Stomach (tissue), 19 donors: ENCODE measurements at places on chromosomes 11 and 22. TPM values are rescaled to one million over a fixed set of nuclear protein-coding genes. Genes with fewer than 3 reads are reported as not detected.

DNA sequence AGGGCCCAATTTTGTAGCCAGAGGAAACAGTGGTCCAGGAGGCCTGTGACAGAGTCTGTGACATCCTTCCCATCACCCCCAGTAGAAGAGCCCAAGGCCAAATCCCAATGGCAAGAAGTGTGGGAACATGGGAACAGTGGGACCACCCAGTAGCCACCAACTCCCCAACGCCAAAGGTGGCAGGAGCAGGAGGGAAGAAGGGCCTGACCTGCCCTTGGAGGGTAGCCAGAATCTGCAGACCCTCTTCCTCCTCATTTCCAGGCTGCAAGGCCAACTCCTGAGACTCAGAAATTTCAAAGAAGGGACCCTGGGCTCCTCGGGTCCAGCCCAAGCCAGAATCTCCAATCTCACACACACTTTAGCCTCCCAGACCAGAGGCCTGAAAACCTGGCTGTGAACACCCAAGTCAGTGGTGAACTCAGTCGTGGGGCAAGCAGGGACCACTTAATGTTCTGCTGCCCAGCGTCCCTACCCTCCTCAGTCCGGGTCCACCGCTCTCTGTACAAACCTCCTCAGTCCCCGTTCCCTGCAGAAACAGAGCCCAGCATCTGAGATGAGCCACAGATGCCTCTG, 6.2 kb downstream of the RAB3IL1 start:
- peak overlapping the region; percentile 44 for H3K27ac ChIP-seq
- DNase-seq: no peak
- peaks cover 16% of the 10 kb centered on the region for H3K4me1 ChIP-seq
- no peaks in the 10 kb centered on the region for H3K27me3 ChIP-seq
- no peak overlapping the region for H3K4me3 ChIP-seq

DNA sequence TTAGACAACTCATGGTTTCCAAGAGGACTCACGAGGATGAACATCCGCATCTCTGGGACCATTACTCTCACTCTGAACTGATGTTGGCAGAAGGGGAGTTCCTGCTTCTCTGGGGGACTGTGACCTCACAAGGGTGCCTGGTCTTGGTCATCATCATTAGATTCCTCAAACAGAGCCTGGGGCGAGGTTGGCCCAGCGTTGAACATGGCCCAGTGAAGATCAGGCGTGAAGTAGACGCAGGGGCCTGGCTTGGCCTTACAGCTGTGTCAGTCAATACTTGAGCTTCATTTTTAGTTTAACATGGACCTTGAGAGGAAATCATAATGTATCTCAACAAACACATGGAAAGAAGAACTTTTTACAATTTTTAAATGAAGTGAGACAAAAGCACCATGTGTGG, 617.1 kb downstream of the BRD1 start:
- peaks cover 56% of the 10 kb centered on the region for H3K27me3 ChIP-seq
- no peak overlapping the region for H3K27ac ChIP-seq
- no peaks in the 10 kb centered on the region for H3K36me3 ChIP-seq
- H3K4me3 ChIP-seq: no peak overlapping the region
- DNase-seq: no peak
- H3K4me1 ChIP-seq: no peaks in the 10 kb centered on the region

DNA sequence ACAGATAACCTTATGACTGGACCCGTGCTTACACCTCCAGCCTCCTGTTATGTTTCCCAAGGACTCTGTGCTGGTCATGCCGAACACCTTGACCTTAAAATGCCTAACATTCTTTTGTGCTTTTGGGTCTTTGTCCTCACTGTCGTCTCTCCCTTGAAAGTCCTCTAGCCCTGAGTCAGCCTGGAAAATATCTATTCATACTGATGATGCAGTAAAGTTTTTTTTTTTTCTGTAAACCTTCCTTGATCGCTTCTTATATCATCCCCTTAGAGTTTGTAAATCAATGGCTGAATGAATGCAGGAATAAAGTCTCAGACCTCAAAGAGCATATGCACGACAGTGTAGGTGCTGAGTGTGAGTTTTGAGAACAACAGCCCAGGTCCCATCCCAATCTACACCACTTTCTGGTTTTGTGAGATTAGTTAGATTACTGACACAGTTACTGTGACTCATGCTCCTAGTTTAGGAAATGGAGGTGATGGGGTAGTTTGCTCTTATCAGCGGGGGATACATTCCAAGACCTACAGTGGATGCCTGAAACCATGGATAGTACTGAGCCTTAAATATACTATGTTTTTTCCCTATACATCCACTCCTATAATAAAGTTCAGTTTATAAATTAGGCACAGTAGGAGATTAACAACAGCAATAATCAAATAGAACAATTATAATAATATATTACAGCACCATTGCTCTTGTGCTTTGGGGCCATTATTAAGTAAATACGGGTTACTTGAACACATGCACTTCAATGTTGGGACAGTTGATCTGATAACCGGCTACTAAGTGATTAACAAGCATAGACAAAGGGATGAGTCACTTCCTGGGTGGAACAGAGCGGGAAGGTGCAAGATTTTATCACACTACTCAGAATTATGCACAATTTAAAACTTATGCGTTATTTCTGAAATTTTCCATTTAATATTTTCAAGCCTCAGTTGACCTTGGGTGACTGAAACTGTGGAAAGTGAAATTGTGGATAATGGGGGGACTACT, 8.6 kb downstream of the TCN1 start:
- H3K27me3 ChIP-seq: no peaks in the 10 kb centered on the region
- no peaks in the 10 kb centered on the region for H3K4me1 ChIP-seq
- H3K27ac ChIP-seq: no peak overlapping the region
- H3K36me3 ChIP-seq: no peaks in the 10 kb centered on the region
- no peak overlapping the region for H3K4me3 ChIP-seq
- no peak for DNase-seq

DNA sequence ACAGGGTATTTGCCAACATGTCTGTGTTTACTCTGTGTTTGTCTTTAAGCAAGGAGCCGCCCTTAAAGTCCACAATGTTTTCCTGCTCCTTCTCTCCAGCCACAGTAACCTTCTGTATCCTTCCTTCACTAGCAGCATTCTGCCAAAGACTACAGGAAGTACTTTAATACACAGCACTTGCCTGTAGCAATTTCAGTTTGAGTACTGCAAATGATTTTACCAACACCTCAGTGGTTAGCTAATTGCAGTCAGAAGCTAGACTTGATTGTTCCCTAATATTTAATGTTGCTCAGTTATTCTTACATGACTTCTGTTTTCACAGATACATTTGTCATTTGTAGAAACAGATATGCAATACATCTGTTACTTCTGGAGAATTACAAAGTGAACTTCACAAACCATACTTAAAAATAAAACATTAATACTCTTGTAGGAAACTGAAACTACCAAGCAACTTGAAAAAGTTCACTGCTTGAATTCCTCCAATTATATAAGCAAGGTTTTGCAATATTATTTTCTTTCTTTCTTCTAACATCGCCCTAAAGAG, 69.1 kb downstream of the FCHSD2 start:
- peak; percentile 77 for DNase-seq
- no peaks in the 10 kb centered on the region for H3K4me1 ChIP-seq

- no peak overlapping the region for H3K27ac ChIP-seq
- no peaks in the 10 kb centered on the region for H3K36me3 ChIP-seq
- H3K4me3 ChIP-seq: no peak overlapping the region
- peaks cover 3% of the 10 kb centered on the region for H3K4me1 ChIP-seq
- H3K27me3 ChIP-seq: no peaks in the 10 kb centered on the region
These were observed 29.3 kb downstream of the FAT3 start for GRCh38 chr11:92253945-92254344.

DNA sequence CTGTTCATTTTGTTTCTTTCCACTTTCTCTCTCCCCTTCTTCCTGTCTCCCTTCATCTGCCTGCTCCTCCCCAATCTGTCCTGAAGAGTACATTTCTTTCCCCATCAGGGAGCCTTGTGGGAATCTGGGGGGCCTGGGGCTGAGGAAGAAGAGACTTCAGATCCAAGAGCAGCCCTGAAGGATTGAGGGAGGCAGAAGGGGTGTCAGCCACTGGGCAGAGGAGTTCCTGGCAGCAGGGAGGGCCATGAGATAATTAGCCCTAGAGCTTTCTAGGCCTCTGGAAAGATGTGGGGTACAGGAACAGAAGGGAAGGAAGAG, 24.4 kb upstream of the OAF start:
- peaks cover 62% of the 10 kb centered on the region for H3K4me1 ChIP-seq
- DNase-seq: no peak
- H3K4me3 ChIP-seq: no peak overlapping the region
- peak overlapping the region; percentile 74 for H3K27ac ChIP-seq

DNA sequence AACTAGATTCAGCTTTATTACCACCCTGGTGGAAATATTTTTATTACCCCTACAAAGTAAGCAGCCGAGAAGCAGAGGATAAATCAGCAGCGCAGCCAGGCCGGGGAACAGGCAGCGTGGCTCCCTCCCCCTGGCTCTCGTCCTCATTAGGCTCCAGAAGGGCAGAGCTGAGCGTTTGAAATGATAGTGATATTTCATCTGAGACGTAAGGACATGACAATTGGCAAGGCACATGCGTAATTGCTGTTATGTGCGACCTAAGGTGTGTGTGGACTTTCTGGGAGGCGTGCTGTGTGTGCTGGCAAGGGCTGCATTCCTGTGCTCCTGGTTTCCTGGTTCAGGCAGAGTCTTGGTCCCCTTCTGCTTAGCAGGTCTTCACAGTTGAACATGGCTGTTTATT, 247.8 kb downstream of the TBC1D22A start:
- no peaks in the 10 kb centered on the region for H3K4me1 ChIP-seq
- DNase-seq: no peak
- no peak overlapping the region for H3K27ac ChIP-seq
- peaks cover 23% of the 10 kb centered on the region for H3K36me3 ChIP-seq
- H3K27me3 ChIP-seq: no peaks in the 10 kb centered on the region

DNA sequence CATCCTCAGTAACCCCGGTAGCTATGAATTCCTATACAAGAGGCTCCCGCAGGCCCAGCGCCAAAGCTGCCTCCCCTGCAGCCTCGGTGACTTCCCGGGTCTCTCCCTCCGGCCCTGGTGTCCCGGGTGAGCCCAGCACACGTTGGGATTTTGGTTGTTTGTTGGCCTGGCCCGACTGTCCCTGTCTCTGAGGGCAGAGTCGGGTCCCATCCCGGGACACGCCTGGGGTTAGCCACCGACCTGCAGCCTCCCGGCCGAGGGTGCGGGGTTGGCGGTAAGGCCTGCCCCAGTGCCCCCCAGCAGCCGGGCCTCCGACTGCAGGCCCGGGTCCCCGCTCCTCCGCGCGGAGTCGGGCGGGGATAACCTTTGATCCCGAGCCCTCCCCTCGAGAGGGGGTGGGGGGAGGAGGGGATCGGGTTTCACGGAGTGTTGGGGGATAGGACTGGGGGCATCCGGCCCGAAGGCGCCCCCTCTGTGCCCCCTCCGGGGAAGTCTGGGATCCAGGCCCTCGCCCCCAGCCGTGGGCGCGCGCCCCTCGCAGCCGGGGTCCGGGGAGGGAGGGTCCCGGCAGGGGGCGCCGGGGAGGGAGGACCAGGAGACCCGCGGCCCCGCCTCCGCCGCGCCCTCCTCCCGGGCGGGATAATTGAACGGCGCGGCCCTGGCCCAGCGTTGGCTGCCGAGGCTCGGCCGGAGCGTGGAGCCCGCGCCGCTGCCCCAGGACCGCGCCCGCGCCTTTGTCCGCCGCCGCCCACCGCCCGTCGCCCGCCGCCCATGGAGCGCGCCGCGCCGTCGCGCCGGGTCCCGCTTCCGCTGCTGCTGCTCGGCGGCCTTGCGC, at the start of gene FBLN1:
TSS of gene FBLN1 (plus strand) at position 669 of the 835 bp plus-strand sequence. CDS start at position 772, 103 bp downstream.
- H3K4me3 ChIP-seq: peak within 1 kb of the TSS; percentile 53
- no peaks in the 10 kb centered on the region for H3K36me3 ChIP-seq
- H3K27ac ChIP-seq: peak within 1 kb of the TSS; percentile 76
- H3K4me1 ChIP-seq: peaks cover 36% of the 10 kb centered on the region

GRCh38 chr11:86523738-86524619, 148.4 kb downstream of the ME3 start:
- no peak overlapping the region for H3K4me3 ChIP-seq
- no peak overlapping the region for H3K27ac ChIP-seq
- peaks cover 10% of the 10 kb centered on the region for H3K36me3 ChIP-seq
- H3K4me1 ChIP-seq: peaks cover 7% of the 10 kb centered on the region
- DNase-seq: peak; percentile 60

DNA sequence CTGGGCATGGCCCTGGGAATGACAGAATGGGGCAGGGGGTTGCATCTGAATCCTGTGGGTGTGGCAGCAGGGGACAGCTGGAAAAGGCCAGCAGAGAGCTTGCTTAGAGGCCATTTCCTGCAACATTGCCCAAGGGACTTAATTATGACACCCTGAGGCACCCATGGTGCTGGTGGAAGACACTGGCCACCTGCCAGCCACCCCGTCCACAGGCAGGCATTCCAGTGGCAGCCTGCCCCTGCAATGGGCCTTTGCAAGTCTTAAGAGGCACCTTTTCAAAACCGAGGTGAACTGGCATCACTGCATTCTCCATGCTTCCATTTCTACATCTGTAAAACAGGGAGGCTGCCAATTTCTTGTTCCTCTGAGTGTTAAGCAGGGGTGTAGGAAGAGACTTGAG, 21.6 kb upstream of the SUSD2 start:
- H3K27ac ChIP-seq: no peak overlapping the region
- DNase-seq: no peak
- H3K4me1 ChIP-seq: peaks cover 91% of the 10 kb centered on the region

DNA sequence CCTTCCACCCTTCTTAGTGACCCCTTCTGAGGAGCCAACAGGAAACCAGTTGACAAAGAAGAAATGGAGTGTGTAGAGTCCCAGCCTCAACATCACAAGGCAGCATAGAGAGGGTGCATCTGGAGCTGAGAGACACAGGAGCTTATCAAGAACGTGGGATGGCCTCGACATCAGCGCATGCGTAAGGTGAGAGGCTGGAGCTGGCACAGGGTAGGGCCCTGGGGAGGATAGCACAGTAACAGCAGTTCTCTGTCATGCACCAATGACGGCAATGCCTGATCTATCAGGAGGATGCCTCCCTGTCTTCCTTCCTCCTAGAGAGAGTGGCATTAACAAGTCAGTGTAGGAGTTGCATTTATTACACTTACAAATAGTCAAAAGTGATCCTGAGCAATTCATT, 426.1 kb downstream of the NTM start:
- no peaks in the 10 kb centered on the region for H3K36me3 ChIP-seq
- H3K27me3 ChIP-seq: no peaks in the 10 kb centered on the region
- H3K4me3 ChIP-seq: no peak overlapping the region
- no peaks in the 10 kb centered on the region for H3K4me1 ChIP-seq

- H3K36me3 ChIP-seq: peaks cover 42% of the 10 kb centered on the region
- H3K4me3 ChIP-seq: no peak overlapping the region
These were observed 13.4 kb downstream of the TTLL12 start for GRCh38 chr22:43173566-43173965.

The CRYBA4 gene
- polyA plus RNA-seq: not detected

The TMPRSS4 gene
- polyA plus RNA-seq: 8.1 TPM

The NLRP14 gene
- not detected for polyA plus RNA-seq

The GAS2L1 gene
- polyA plus RNA-seq: 14.7 TPM

The CATSPERZ gene
- 0.18 TPM for polyA plus RNA-seq

The SESN3 gene
- 3.8 TPM for polyA plus RNA-seq

The CELSR1 gene
- polyA plus RNA-seq: 15.7 TPM

The CNTF gene
- polyA plus RNA-seq: 0.25 TPM

The CARD16 gene
- polyA plus RNA-seq: 66.3 TPM

The XBP1 gene
- 214 TPM for polyA plus RNA-seq
